Left forelimb (tissue), 1 donor: ENCODE measurements at places on chromosomes 2 and 18.

DNA sequence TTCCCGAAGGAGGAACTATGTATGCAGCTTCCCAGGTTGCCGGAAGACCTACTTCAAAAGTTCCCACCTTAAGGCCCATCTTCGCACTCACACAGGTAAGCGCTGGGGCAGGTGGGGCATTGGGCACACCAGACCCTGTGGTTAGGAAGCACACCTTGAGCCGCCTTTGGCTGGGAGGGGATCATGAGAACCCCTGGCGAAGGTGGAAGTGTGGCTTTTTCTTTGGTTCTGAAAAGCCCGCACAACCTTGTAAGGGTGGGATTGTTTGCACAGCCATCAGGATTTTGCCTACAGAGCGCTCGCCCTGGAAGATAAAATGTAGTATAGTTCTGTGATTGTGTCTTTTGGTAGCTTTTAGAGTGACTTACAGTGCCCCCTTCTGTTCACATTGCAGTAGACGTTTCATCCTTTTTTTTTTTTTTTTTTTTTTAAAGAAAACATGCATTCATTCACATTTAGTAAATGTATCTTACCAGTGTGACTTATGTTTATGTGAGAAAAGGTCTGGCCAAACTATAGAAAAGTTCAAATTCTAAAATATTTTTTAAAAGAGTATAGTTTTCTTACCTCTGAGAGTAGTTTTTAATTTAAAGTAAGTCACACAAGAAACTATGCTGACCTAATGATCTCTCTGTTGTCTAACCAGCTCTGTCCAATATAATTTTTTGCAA lies 5.3 kb downstream of the KLF11 start:
- no peak for DNase-seq

DNA sequence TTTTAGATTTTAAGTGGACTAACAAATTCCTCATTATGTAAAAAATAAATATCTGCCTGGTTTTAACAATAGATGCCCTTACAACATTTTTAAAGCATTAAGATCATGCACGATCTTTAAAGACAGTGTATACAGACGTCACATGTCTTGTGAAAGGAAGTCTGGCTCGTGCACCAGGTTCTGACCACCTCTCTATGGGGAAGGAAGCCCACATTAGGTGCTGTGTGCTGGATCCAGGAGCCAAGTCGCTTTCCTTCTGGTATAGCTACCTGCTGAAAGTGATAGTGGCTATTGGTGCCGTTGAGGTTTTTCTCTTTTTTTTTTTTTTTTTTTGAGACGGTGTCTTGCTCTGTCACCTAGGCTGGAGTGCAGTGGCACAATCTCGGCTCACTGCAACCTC lies 116.5 kb downstream of the NCK2 start:
- DNase-seq, result no peak

DNA sequence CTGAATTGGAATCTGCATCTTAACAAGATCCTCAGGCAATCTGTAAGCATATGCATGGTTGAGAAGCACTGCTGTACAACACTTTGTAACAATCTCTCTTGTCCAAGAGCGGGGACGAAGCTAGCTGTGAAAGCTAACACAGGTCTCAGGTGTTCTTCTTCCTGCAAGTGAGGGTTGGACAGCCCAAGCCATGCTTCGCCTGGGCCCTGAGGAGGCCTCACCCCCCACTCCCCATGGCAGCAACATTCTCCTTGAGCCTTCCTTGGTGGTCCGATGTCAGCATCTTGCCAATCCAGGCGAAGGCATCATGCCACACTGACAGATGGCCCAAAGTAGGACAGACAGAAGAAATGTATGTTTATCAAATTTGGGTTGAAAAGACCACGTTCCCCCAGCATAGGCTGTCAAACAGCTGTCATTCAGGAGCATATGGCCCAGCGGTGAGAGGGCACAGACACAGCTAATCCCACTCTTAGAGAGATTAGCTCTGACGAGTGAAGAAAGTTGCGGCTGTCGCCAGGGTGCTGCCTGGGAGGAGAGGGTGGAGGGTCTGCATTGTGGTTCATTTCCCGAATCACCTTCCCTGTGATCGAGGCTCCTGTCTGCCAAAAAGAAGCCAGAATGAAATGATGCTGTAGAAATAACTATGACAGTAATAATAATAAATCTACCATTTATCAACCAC lies 344.7 kb downstream of the MYCN start:
- no peak for DNase-seq

DNA sequence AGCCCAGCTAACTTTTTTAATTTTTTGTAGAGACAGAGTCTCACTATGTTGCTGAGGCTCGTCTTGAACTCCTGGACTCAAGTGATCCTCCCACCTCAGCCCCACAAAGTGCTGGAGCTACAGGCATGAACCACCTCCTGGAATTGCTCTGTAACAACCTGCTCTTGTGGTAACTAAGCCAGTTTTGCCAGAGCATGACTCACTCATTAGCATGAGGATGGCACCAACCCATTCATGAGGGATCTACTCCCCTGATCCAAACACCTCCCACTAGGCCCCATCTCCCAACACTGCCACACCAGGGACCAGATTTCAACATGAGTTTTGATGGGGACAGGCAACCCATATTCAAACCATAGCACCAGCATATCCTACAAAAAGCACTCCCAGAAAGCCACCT lies 348.9 kb upstream of the RAB12 start:
- no peak for DNase-seq

DNA sequence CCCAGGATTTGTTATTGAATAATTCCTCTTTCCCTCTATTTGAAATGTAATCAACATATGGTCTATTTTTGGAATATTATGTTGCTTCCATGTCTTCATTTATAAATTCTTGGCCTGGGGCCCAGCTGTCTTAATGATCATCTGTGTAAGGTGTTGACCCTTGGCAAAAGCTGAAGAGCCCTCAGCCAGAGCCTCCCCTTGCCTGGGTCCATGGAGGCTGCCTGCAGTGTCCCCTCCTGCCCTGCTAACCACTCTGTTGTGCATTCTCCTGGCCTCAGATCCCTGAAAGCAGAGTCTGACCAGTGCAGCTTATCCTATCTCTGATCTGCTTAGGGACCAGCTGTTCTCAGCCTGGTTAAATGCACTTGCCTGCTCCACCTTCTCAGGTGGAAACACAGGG lies 226.1 kb upstream of the APCDD1 start:
- no peak for DNase-seq

DNA sequence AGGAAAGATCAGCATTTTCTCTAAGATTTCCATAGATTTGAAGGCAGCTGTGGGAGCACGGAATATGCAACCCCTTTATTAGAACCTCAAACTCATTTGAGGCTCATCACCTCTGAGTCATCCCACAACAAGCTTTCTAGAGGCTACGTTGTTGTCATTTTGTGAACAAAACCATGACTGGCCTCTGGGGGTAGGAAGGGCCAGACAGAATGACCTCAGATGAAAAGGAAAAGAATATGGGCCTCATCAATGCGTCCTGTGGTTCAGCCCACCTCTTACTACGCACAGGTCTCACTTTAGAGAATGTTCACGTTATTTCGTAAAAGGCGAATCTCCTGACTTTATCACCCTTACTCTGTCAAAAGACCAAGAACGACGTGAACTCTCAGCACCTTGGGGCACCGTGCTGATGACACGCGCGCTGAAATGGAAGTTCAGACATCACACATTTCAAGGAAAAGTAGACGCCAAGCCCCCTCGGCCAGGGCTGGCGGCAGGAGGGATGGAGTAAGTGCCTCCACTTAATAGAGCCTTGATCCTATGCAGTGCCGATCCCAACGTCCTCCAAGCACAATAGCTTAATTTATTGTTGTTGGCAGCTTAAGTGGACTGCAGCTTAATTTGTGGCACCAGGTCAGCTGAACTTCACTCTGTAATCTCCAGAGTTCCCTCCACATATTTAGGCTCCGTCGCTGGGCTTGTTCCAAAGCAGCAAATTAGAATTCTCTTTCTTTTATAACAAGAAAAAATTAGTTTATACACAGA lies 208.3 kb downstream of the EIPR1 start:
- peak; percentile 44 for DNase-seq

GRCh38 chr2:104321116-104321795 lies 532.7 kb upstream of the POU3F3 start:
- no peak for DNase-seq

DNA sequence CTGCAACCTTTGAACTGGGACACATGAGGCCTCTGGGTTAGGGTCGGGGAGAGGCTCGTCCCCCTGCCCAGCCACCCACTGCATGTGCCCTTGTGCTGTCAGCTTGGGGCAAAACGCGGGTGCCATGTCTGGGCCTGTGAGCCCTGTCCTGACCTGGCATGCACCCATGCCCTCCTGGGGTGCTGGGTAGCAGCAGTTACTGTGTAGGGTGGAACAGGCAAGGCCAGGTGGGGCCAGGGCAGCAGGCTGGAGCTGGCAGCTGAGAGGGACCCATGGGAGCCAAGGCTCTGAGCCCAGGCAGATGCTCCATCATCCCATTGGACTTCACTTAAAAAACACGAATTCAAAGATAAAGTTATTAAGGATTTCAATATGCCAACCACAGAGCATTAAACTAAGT lies 133.8 kb upstream of the REV1 start:
- DNase-seq, result no peak

GRCh38 chr18:48687346-48688042 lies 148.7 kb downstream of the CTIF start:
- no peak for DNase-seq

GRCh38 chr18:7094427-7094826 lies 23.2 kb downstream of the LAMA1 start:
- DNase-seq, result no peak

DNA sequence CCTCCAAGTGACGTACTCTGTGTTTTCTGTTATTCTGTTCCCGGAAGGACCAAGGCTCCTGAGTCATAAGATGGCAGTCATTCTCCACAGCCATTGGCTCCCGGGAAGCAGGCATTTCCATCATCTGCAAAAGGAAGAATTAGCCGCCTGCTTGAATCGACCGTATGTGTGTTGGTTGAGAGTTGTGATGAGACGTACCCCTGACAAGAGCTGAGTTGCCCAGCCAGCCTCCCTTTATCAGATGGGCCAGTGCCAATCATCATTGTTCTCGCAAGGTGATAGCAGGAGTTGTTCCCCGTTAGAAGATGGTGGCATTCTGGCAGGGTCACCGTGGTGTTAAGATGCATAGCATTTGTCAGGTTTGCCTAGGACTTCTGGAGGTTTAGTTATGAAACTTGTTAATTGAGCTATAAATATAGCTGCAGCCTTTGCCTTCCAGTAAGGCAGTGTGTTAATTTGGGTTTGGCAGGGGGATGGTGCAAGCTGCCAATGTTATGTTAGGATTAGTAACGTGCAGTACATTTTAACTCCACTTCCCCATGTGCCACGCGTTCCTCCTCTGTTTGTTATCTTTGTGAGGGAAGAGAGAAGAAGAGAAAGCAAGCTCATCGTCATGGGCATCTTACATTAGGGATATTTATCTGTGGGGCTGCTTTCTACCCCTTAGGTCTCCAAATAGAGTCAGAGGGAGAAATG lies 652.7 kb upstream of the FANCL start:
- no peak for DNase-seq

- no peak for DNase-seq
These were observed 25.0 kb upstream of the PHLPP1 start for GRCh38 chr18:62690236-62690815.

DNA sequence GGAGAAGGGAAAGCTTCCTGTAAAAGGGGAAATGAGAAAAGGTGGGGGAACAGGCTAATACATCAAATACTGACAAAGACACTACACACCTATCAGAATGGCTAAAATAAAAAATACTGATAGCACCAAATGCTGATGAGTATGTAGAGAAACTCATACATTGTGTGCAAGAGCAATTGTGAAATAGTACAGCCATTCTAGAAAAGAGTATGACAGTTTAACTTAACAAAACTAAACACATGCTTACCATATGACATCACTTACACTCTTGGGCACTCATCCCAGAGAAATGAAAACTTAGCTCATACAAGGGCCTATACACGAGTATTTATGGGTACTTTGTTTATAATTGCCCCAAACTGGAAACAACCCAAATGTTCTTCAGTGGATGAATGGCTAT lies 53.4 kb downstream of the ZNF638 start:
- DNase-seq, result no peak

- no peak for DNase-seq
These were observed 226.1 kb downstream of the VAPA start for GRCh38 chr18:10139783-10140410.

DNA sequence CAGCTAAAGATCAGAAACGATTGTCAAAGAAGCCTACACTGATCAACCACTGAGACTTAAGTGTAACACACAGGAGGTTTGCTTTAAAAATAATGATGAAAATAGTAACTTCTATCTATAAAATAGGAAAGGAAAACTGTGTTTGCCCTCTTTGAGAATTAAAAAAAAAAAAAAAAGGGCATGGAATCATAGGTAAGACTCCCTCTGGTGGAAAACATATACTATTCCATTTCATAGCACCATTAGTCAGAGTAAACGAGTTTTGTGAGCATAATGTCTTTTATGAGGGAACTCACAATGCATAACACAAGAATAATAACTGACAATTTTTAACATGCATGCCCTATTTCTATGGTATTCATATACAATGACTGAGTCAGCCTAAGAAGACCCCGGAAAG lies 36.3 kb downstream of the SLC35F5 start:
- DNase-seq, result no peak

DNA sequence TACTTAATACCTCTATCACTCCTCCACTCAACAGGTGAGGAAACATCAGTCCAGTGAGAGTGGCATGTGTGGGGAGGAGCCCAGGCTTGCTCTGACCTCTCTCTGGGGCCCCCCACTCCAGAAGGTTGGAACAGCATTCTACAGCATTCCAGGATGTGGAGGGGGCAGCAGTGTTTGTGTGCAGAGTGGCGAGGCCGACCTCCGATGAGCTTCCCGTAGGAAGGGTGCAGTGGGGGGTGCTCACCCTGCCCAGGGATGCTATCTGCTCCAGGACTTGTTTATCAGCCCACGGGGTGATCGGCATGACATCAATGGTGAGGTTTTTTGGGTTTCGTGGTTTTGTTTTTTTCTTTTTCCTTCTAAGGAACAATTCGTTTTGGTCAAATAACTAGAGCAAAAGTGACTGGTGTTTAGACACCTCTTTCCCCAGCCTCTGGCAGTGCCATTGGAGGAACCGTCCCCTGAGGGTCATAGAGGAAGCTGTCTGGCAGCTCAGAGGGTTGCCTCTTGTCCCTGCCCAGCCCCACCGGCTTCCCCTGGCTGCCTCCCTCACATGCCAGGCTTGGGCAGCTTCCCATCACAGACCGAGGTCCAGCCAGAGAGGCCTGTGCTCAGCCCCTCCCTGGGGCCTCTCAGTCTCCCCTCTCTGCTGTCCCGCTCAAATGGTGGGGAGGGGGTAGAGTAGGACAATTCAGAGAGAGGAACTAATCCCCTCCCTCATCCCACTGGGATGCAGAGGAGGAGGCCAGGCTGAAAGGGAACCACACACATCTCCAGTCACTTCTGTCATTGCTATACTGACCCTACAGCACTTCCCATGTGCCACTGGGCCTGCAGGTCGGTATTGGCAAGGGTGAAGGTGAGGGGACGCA lies 96.5 kb downstream of the ZFP36L2 start:
- no peak for DNase-seq
